NCI-H524 (cell line): ENCODE measurements at places on chromosomes 2 and 18.
A peak's percentile ranks its signal among the peaks of the same experiment; 100 is the strongest.

DNA sequence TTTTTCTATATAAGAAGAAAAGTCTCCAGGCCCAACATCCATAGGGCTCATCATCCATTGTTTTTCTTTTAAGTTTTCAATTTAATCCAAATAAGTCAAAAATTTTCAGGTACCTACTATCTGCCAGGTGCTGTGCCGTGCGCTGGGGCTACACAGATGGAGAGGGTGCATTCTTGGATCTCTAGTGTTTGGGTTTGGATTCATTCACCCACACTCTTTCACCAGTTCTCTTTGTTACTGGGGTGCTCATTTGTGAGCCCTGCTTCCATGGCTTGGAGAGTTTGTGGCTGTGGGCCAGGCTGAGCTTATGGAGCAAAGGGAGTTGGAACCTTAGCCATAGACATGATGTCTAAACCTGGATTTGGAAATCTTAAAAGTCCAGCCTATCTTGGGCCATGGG lies 51.0 kb downstream of the CDK15 start:
- DNase-seq = no peak

- DNase-seq = no peak
These were observed 405.3 kb downstream of the STK39 start for GRCh38 chr2:167842047-167842446.

DNA sequence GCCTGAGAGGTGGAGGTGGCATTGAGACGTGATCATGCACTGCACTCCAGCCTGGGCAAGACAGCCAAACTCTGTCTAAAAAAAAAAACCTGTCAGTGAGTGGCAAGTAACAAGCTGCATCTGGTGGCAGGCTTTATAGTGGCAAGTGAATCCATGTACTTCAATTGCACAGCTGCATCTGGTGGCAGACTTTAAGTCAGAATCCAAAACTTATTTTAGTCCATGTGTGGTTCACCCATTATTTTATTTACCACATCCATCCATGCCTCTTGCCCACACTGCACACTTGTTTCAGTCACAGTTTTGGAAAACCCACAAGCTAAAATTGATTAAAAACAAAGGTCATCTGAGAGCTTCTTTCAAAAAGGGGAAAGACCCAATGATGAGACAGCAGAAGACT lies 1636.4 kb upstream of the NXPH2 start:
- no peak for DNase-seq

DNA sequence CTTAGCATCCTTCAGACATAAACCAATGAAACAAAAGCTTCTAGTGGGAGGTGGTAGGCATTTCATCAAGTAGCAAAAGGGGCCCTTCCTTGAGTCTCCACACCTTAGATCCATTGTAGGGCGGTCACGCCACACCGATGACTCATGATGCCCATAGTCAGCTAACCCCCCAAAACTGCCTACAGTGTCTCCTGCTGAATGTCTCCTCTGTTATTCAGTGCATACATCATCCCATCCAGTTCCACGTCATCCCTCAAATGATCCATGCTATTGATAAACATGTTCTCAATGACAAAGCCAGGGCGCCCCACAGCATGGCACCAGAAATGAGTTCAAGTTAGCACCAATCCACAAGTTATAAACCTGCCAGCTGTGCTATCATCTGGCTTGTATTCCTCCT lies 57.4 kb upstream of the ACKR3 start:
- no peak for DNase-seq

- no peak for DNase-seq
These were observed 8.6 kb upstream of the NCK2 start for GRCh38 chr2:105736145-105736544.

- DNase-seq = no peak
These were observed 835.1 kb downstream of the RNF144A start for GRCh38 chr2:7752291-7752690.

GRCh38 chr2:220240641-220241040 lies 613.2 kb downstream of the SLC4A3 start:
- DNase-seq = no peak

DNA sequence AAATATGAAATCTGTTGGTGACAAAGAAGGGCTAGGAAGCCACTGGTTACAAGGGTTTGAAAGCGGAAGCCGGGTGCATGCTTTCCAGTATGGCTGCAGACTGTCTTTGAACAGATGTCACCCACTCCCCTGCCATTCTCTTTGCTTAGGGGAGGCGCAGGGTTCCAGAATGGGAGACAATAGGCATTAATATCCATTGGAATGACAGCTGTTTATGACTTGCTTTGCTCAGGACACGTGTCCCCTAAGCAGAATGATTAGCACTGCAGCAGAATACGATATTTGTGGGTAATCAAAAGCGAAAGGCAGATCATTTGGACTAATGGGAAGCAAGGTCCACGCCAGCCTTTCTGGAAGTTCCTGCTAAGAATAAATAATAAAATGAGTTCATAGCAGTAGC lies 25.8 kb upstream of the NRP2 start:
- peak; percentile 49 for DNase-seq

DNA sequence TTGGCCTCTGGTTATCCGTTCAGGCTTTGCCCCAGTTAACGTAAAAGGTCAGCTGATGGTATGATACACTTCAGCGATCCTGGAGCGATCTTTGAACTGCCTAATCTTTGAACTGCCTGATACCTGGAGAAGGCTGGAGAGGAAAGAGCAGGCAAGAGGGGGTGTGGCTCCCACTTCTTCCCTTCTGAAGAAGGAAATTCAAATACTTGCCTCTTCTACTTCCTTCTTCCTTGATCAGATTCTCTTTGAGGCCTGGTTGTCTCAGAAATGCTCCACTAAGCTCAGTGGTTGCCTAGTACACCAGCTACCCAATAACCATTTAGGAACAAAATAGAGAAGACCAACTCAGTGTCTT lies 619 bp downstream of the GALM start:
- no peak for DNase-seq

- DNase-seq = no peak
These were observed 60.7 kb downstream of the TTC27 start for GRCh38 chr2:32688541-32688940.

DNA sequence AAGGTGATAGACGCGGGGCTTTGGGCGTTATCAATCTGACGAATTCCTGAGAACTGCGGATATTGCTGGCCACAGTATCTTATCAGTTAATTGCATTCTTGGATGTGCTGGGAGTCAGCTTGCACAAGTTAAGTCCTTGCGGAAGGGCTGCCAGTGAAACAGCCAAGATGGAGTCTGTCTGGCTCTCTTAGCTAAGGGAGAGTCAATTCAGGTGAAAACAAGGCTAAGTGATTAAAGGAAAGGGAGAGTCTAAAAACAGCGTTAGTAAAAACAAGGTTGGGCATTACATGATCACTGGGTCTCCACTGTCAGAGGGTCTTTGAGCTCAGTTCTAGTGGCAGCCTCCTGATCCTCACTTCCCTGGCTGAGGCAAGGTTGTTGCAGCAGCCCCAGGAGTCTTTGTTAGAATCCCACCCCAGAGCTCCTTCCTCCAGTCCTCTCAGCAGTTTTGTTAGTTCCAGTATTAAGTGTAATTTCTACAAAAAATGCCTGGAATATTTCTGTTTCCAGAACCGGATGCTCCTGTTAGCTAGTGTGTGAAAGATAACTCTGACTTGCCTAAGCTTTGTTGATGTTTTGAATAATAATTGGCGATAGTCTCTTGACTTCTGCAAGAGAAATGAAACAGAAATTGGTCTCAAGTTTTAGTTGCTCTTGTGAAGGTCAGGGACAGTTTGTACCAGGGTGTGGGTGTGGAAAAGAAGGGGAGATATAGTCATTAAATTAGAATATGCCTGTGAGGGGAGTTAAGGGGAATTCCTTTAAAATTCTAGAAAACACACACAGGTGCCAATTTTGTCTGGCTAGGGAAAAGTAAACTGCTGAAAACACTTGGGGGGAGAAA lies 10.6 kb downstream of the CFLAR start:
- no peak for DNase-seq

DNA sequence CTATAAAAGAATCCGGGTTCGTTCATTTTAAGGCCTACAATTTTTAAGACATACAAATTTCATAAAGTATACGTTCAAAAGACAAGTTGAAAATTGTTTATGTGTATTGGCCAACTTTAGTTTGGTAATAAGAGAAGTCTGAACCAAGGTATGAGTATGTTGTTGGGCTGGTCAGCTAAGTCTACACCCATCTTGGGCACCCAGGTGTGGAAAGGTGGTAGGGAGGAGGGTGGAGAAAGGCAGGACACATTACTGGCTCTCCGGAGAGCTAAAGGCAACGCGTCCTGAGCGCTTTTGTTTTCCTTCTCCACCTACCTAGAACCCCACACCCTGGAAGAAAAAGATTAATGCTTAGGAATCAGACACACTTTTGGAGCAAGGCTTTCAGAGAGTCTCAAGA lies 899 bp upstream of the PELI1 start:
- DNase-seq = no peak

GRCh38 chr2:226905718-226906117 lies 69.9 kb downstream of the RHBDD1 start:
- DNase-seq = no peak

GRCh38 chr2:11945139-11946126 lies 199.0 kb downstream of the LPIN1 start:
- no peak for DNase-seq

DNA sequence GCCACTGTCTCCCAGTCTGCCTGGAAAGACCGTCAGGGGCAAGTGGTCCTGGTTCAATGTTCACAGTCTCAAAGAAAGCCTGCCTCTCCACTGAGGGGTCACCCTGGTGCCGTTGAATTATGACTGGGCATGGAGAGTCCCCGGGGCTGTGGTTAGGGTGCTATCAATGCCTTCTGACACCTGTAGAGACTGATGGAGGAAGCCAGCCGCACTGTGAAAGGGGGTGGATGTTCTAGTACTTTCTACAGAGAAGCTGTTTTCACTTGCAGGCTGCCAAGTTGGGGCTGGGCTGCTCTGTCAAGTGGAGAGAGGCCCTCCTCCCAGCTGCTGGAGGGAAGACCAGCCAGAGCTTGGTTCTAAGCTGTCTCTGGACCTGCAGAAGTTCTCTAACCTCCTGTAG lies 80.5 kb downstream of the BCL2L11 start:
- DNase-seq = no peak

- DNase-seq = no peak
These were observed 90.1 kb upstream of the KLF7 start for GRCh38 chr2:207255565-207256470.

GRCh38 chr2:219615894-219616293 lies 11.5 kb upstream of the SLC4A3 start:
- DNase-seq = no peak

DNA sequence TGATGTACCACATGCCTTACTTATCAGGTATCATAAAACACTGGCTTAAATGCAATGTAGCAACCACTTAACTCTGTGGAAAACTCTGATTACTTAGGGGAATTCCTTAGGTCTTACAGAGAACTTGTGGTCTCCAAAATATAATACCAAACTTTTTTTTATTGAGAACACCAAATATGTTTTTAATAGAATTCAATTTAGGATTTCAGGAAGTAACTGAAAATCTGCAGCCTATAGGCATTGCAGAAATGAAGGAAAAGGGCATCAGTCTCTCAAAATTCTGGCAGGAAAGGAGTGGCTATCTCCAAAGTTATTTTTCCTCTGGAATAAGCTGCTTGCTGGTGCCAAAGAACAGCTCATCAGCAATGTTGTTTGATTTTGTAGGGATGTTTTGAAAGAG lies 105.3 kb upstream of the UGP2 start:
- DNase-seq = no peak

DNA sequence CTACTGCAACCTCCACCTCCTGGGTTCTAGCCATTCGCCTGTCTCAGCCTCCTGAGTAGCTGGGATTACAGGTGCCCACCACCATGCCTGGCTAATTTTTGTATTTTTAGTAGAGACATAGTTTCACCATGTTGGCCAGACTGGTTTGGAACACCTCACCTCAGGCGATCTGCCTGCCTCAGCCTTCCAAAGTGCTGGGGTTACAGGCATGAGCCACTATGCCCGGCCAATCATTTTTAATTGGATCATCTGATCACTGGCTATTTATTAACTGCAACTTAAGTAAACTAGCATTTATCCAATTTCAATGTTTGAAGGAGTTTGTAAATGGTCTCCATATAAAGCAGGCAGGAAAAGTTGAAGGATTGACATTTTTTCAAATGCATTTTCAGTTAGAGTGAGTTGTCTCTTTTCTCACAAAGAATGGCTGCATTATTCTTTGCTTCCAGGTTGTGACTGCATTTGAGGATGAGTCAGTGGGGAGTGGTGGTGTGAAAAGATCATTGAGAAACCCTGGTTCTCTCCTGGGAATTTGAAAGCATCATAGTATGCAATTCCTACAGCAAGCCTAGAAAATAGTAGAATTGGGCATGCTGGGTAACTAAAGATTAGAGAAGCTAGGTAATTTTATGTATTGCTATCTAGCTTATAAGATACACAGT lies 431.1 kb upstream of the ZEB2 start:
- DNase-seq = no peak

- no peak for DNase-seq
These were observed 108.6 kb downstream of the APOB start for GRCh38 chr2:20935168-20935775.

GRCh38 chr18:33924576-33924975 lies 300.1 kb downstream of the NOL4 start:
- no peak for DNase-seq

- DNase-seq = no peak
These were observed 11.1 kb downstream of the NR4A2 start for GRCh38 chr2:156321243-156321904.
